ENCODE measurements at places on chromosomes 2 and 18. TPM values are rescaled to one million over a fixed set of nuclear protein-coding genes. Genes with fewer than 3 reads are reported as not detected.

Gene ITPRIPL1
- total RNA-seq, result 1.3 TPM

Gene ZNF892
- 5.5 TPM for total RNA-seq

Gene CCDC178
- total RNA-seq, result not detected

Gene ADGRF3
- 0.20 TPM for total RNA-seq

Gene ST8SIA5
- not detected for total RNA-seq

Gene TPO
- total RNA-seq, result not detected
